Activated CD4-positive, alpha-beta T cell treated with anti-CD3 and anti-CD28 coated beads, Interleukin-2, amount 50 U/mL, for 48 hours (primary cell): ENCODE measurements at places on chromosomes 1 and 21.
A peak's percentile ranks its signal among the peaks of the same experiment; 100 is the strongest.

- DNase-seq, result no peak
Observed at GRCh38 chr1:55589671-55590297, 374.6 kb upstream of the USP24 start.

GRCh38 chr1:223136086-223136485 is 7.0 kb downstream of the TLR5 start:
- DNase-seq, result no peak

GRCh38 chr1:88191917-88192316 is 492.2 kb upstream of the PKN2 start:
- no peak for DNase-seq

GRCh38 chr1:200699871-200700270 is 30.2 kb upstream of the DDX59 start:
- no peak for DNase-seq

- no peak for DNase-seq
Observed at GRCh38 chr21:45060089-45060488, 14.3 kb upstream of the ADARB1 start.

DNA sequence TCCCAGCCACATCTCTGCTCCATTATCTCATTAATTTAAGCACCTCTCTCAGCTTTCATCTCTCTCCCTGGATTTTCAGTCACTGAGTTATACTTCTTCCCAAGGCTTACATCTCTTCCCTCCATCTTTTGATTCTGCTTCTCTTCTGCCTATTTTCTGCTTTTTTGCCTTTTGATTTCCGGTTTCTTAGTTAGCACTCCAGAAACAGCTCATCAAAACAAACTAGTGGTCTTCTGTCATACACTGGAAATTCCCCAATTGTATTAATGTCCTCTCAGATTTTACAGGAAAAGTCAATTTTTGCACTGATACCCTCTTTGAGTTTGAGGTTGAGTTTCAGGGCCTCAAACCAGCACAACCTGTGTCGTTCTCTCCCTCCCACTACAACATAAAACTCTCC is 1.5 kb downstream of the LCE3E start:
- DNase-seq, result no peak

- no peak for DNase-seq
Observed at GRCh38 chr1:210250665-210250997, 18.0 kb downstream of the SERTAD4 start.

GRCh38 chr21:46119637-46120271 is 21.8 kb downstream of the COL6A2 start:
- DNase-seq, result no peak

- no peak for DNase-seq
Observed at GRCh38 chr1:229407206-229408026, 26.5 kb downstream of the ACTA1 start.

- no peak for DNase-seq
Observed at GRCh38 chr1:175830500-175830899, 87.1 kb upstream of the TNR start.

DNA sequence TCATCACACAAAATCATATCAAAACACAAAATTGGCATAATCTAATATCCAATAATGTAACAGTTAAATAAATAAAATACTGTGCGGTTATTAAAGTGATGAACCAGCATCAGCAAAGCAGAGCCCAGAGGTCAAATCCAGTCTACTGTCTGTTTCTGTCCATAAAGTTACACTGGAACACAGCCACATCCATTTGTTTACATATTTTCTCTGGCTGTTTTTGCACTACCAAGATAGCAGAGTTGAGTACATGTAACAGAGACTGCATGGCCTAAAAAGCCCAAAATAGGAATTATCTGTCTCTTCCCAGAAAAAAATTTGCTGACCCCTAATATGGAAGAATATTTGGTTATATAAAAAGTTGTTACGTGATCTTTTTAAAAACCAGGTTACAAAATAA is 242.2 kb upstream of the DMRTA2 start:
- no peak for DNase-seq

GRCh38 chr1:87644033-87644578 is 315.4 kb downstream of the LMO4 start:
- no peak for DNase-seq

- DNase-seq, result no peak
Observed at GRCh38 chr1:31476891-31477846, 64.2 kb downstream of the SERINC2 start.

DNA sequence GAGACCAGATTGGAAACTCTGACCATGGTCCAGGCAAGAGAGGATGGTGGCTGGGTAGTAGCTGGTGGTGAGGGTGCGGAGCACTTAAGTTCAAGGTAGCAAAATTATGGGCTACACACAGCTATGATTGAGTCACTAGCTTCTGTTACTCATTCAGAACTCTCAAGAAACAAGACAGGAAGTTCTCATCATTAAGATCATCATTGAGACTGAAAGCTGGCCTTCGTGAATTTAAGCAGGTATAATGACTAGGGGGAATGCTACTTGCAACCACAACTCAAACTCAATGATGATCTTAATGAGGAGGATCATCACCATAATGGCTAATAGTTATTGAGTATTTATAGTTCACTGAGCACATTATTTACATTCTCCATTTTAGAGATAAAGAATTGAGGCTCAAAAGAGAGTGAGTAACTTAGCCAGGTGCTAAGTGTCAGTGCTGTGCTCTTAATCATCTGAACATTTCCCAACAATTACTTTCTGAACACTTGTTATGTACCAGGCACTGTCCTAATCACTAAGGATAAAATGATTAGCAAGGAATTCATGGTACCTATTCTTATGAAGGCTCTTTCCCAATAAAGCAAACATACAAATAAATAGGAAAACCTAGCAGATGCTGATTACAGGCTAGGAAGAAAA is 286.3 kb upstream of the C1orf105 start:
- DNase-seq, result peak; percentile 9

DNA sequence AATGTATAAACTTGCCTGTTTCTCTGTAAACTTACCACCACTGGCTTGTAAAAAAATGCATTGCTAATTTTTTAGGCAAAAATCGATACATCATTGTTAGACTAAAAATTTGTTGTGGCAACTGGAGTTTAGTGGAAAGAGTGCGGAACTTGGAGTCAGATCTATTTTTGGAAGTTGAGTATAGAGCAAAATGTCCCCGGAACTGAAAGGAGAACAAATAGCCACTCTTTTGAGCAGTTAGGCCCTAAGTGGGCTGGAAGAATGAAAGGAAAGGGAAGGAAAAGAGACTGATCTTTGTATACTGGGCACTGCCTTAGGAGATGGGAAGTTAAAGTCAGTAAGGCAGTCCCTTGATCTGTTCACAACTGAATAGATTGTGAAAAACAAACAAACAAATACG is 30.2 kb downstream of the OPTC start:
- DNase-seq, result no peak

GRCh38 chr1:170162459-170163246 is 16.9 kb downstream of the NTMT2 start:
- no peak for DNase-seq

GRCh38 chr1:116291024-116291423 is 82.0 kb upstream of the ATP1A1 start:
- DNase-seq, result no peak

DNA sequence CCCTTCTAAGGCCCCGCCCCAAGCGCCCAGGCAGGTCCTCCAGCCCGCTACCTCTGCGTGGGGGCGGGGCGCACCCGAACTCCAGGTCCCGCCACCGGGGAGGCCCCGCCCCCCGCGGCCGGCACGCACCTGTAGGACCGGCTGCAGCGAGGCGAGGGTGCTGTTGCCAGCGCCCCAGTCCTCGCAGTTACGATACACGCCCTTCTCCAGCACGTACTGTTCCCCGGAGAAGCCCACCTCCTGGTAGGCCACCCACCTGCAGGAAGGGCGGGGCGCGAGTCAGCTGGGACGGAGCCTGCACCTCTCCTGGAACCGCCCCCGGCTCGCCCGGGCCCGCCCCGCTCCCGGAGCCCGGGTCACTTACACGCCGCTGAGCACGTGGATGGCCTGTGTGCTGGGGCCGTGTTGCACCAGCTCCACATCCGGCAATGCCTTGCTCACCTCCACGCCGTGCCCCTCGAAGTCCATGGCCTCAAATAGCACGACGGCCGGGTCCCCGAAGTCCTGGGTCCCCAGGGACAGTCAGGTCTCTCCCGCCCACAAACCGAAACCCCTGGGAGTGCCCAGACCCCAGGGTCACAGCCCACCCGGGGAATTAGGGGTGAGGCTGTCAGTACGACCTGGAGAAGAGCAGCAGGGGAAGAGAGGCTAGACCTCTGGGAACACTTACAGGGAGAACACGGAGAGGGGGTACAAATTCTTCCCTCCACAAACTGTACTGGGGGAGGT is 17.3 kb downstream of the CRYBG2 start:
- peak; percentile 90 for DNase-seq

- DNase-seq, result no peak
Observed at GRCh38 chr1:33267468-33268205, 11.3 kb downstream of the ZNF362 start.

DNA sequence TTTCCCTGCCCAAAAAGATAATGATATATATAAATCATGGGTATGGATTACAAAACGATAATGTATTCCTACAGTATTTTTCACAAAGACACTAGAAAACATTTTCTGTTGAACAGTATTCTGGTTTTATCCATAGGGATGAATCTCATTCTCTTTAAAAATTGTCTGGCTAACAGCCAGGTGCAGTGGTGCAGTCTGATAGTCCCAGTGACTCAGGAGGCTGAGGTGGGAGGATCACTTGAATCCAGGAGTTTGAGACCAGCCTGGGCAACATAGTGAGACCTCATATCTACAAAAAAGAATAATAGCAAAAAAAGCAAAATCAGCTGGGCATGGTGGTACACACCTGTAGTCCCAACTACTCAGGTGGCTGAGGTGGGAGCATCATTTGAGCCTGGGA is 23.3 kb downstream of the PIP5K1A start:
- DNase-seq, result no peak

DNA sequence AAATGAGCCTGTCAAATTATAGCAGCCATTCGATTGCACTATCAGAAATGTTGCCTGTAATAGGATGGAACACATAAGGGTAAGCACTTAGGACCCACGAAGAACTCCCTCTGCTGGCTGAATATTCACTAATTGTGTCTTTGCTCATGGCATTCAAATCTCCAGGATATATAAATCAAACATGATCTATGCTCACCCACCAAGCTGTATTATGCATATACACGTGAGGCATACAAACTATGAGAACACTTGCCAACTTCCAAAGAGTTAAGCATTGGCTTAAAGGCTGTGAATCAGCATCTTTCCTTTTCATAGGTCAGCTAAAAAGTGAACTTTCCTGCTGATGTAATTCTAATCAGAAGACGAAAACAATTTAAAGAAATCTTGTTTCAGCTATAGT is 34.5 kb downstream of the TMPRSS15 start:
- DNase-seq, result no peak

GRCh38 chr1:4322881-4323280 is 331.5 kb upstream of the AJAP1 start:
- DNase-seq, result no peak

GRCh38 chr1:67601539-67601938 is 83.5 kb upstream of the GADD45A start:
- DNase-seq, result no peak

DNA sequence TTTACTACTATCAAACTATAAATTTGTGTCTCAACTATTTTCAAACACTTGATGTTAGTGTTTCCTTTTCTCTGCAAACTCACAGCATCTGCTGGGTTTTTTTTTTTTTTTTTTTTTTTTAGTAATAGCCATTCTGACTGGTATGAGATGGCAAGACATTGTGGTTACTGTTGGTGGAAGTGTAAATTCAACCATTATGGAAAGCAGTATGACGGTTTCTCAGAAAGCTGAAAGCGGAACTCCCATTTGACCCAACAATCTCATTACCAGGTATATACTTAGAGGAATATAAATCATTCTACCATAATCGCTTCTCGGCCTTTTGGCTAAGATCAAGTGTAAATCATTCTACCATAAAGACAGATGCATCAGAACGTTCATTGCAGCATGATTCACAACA is 608.3 kb upstream of the ZP4 start:
- no peak for DNase-seq

GRCh38 chr1:44390277-44390676 is 14.8 kb upstream of the RNF220 start:
- no peak for DNase-seq

DNA sequence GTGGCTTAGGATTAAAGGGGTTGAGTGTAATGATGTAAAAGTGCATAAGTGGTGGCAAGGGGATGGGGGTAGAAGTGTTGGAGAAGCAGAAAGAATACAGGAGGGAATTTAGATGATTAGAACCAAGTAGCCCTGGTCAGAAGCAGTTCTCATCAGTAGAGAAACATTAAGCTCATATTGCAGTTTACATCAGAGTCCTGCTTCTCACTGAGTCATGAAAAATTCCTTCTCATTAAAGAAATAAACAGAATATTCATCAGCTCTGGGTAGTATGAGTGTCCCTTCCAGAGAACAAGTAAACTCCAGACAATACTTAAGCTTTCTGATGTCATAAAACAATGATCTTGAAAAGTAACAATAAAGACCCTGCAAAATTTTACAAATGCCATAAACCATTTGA is 36.5 kb downstream of the LRRIQ3 start:
- no peak for DNase-seq

GRCh38 chr21:33058527-33058926 is 11.4 kb upstream of the OLIG1 start:
- DNase-seq, result no peak

GRCh38 chr1:42482635-42483153 is 19.6 kb downstream of the CCDC30 start:
- no peak for DNase-seq

DNA sequence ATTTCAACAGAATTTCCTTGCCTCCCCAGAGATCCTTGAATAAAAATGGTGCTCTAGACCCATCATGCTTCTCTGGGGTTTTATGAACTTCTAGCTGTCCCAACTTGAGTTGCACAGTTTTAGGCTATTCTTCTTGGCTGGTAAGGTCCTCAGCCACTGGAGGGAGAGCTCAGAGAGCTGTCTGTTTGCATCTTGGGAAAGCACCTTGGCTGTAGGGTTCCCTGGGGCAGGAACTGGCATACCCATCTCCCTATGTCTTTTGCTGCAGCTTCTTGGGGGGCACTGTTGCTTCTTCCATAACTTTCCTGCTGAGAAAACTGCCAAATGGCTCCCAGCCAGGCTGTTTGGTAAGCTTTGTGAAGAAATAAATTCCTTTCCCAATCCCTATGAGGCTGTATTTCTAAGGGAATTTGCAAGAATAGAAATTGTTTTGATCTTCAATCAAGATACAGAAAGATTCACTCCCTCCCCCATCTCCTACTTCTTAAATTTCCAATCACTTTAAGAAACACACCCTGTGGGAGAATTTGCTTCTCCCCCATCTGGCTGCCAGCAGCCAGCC is 8.2 kb upstream of the FMOD start:
- no peak for DNase-seq

DNA sequence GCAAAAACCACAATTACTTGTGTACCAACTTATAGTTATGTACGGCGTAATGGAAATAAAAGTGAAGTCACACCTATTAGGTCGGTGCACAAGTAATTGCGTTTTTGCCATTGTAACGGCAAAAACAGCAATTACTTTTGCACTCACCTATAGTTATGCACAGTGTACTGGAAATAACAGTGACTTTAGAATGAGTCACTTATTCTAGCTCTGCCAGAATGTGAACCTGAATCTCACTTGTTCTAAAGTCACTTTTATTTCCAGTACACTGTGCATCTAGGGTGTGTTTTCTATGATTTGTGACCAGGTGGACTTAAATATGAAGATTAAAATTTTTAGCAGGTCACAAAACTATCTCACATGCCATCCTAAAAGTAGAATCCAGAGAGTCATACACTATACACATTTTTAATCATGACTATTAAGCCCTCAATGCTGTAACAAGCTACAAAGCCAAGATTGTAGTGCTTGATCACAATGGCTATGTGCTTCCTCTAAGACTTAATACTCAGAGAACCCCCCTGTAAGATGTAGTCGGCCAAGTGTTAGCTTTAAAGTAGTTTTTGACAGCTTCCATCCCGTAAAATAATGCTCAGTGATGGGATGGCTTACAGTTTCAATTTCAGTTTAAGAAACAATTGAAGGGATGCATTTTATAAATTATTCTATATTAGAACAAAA is 218.8 kb downstream of the NEGR1 start:
- DNase-seq, result no peak
